ENCODE measurements at places on chromosomes 1 and 21.

DNA sequence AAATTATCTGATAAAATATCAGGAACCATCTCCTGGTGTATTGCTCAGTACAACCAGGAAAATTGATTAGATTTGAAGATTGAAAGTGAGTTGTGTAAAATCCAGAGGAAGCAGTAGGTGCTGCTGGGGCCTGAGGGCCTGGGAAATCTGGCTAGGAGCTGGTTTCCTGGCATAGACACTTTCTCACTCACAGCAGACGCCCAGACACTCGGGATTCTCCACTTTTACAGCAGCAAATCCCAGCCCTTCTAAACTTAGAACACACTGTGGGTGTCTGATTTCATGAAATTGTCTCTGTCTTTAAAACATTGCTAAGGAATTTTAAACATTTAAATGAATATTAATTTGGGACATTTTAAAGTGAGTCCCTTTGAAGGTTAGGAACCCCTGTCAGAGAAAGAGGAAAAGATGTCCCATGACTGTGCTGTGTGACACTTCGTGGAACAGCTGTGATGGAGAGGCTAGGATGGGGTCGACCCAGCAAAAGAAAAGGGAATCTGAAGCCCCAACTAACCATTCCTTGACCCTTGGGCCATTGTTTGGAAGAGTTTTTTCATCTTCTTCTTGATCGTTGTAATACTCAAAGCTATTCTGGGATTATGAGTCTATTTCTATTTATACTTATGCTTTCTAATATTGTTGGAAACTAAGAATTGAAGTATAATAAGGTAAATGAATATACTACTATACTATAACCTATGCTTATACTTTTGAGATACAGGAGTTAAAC, 49.0 kb upstream of the VAMP3 start:
- no peak for DNase-seq

DNA sequence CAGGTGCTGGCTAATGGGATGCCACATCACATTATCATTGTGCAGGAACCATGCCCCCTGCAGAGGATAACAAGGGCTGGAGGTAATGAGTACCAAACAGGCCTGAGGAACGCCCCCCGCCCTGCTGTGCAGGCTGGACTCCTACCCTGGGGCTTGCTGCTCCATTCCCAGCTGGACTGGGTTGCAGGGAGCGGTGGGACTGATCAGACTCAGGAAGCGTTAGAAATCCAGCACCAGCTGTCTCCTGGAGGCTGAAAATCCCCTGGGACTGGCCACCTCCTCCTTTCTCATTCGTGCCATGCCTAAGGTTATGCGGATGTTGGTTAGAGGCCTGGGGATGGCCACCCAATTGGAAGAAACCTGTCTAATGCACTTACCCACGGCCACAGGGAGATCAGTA, 36.9 kb upstream of the POU3F1 start:
- peak; percentile 82 for DNase-seq

DNA sequence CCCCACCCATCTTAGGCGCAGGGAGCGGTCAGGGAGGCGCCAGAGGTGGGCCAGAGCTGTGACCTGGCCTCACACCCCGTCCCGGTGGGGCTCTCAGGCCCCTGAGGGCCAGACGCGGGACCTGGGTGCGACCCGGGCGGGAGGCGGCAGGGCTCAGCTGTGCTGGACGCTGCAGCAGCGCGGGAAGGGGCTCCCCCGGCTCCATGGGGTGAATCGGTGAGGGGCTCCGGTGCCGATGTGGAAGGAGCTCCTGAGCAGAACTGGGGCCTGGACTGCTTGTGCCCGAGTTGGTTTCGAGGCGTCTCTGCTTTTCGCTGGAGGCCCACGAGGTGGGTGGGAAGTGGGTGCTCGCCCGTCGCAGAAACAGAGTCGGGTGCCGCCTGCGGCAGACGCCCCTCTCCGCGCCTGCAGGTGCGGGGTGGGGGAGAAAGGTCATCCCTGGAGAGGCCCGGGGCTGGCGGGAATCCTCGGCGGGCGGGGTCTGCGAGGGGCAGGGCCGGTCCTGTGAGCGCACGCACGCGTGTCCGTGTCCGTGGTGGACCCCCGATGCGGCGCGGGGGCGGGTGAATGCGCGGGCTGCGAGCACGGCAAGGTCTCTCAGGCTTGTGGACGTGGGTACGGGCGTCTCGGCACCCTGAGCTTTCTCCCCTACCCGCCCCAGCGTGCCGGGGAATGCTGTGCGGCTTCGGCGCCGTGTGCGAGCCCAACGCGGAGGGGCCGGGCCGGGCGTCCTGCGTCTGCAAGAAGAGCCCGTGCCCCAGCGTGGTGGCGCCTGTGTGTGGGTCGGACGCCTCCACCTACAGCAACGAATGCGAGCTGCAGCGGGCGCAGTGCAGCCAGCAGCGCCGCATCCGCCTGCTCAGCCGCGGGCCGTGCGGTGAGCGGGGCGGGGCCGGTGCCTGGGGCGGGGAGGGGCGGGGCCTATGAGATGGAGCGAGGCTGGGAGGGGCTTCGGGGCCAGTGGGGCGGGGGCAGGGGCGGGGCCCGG, 20.4 kb downstream of the AGRN start:
- peak; percentile 75 for DNase-seq

GRCh38 chr21:36769051-36769839, 70.3 kb downstream of the SIM2 start:
- no peak for DNase-seq

DNA sequence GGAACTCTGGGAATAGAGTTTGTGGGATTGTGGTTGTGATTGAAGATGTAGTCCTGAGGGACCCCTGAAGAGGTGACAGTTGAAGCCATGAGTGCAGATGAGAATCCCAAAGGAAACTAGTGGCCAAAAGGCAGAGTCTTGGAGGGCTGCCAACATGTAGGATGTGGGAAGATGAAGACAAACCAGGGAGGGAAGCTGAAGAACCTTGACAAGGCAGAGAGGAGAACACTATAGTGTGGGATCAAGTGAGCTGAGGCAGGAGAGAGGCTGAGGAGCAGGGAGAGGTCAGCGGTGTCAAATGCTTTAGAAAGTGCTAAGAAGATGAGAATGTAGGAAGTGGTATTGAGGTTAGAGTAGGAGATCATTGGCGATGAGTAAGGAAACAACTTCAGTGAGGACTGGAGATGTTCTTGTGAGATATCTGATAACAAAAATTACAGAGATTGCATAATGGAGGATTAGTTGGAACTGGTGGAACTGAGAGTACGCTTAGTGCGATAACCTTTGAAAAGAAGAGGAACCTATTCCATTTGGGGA, 88.5 kb upstream of the VCAM1 start:
- no peak for DNase-seq

- DNase-seq: no peak
Observed at GRCh38 chr1:200150006-200150405, 122.5 kb downstream of the NR5A2 start.

DNA sequence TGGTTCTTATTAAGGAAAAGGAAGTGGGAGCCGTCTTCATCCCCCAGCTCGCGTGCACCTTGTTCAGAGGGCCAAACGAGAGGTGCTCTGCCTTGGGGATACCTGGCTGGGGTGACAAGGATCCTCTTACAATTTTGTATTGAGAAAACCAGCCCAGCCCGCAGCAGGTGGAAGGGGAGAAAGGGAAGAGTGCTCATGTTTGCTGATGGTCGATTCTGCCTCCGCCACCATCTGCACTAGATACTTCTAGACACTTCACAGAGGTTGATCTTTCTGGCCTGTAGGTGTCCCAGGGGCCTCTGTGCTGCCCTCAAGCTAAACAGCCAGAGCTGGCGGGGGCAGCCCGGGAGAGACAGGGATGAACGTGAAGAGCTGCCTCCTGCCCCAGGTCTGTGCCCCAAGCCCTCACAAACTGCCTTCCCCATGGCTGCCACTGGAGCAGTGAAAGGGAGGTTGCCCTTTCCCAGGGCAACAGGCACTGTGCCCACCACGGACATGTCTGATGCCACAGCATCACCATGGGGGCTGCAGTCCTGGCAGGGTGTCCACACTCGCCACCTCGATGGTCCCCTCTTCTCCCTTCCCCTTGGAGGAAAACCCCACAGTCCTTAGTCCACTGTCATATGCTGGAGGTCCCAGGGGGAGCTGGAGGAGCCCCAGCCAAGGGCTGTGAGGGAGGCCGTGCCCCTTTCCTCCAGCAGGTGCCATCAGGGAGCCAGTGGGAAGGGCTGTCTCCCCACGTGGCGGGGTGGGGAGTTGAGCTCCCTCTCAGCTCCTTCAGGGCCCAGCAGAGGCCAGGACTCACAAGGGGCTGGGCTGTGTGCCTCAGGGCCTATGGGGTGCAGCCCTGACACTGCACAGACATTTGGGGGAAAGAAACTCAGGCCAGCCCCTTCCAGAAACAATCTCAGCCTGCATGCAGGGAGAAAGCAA, 8.1 kb downstream of the ADPRS start:
- DNase-seq: no peak

- DNase-seq: no peak
Observed at GRCh38 chr1:25246600-25247023, 642 bp downstream of the RSRP1 start.

GRCh38 chr1:206658264-206658980, 23.1 kb downstream of the DYRK3 start:
- peak; percentile 75 for DNase-seq

GRCh38 chr1:32693455-32694174, 9.0 kb downstream of the SYNC start:
- no peak for DNase-seq

DNA sequence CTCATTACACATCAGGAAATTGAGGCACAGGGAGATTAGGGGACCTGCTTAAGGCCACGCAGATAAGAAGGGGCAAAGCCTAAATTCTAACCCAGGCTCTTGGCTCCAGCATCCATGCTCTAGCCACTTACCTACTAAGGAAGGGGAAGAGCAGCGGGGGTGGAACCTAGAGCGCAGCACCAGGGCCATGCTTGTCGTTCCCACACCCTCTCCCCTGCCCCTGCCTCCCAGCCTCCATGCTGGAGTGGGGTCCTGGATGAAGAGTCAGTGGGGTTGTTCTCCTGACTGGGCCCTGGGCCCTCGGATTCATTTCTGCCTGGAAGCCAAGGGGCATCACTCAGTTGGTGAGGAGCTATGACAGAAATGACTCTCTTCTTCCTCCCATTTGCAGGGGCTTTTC, 133.3 kb downstream of the FOXD2 start:
- no peak for DNase-seq

- DNase-seq: no peak
Observed at GRCh38 chr1:56135864-56136147, 443.6 kb downstream of the PLPP3 start.

GRCh38 chr1:6128276-6129081, 51.6 kb downstream of the CHD5 start:
- DNase-seq: no peak

- DNase-seq: no peak
Observed at GRCh38 chr1:26360807-26361604, 7.1 kb upstream of the CRYBG2 start.

DNA sequence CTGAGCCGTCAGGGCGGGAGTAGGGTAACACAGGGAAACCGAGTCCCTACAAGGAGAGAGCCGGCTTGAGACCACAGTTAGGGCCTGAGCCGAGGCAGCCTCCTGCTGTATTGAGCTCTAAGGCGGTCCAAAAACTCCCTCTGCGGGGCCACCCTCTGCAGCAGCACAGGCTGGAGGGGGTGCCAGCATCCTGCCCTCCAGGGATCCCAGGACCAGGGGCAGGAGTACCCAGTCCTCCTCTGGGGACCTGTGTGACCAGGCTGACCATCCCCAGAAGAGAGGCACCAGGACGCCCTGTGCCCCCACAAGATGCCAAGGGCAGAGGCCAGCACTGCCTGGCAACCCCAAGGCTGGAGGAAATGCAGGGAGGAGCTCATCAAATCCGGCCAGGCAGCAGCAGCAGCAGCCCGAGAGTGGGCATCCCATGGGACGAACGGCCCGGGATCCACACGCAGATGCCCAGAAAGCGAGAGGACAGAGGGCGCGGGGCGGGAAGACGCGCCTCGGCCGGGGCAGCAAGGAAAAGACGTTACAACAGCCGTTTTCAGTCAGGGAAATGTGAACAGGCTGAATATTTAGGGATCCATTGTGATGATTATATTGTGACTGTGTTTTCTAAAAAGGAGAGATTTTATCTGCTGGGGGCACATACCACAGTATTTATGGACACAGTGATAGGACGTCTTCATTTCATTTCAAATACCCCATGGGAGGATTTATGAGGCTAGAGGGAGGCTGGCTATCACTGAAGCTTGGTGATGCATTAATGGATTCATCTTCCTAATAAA, 57.1 kb upstream of the COL18A1 start:
- DNase-seq: peak; percentile 39

GRCh38 chr1:180915426-180915965, 2.8 kb downstream of the KIAA1614 start:
- DNase-seq: no peak

DNA sequence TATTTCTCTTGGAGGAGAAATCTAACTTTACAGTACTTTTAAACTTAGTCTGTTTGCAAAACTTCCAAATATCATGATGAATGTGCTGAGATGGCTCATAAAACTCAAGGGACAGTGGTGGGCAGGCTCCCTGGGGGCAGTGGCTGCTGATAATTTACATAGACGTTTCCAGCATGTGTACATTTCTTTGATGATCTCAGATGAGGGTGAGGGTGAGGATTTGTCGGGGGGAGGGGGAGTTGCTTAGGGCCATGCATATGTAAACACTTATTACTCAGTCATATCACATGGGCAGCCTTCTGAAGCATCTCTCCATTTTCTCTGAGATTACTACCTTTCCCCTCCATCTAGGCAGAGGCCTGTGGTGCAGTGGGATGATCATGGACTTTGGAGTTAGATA, 152.9 kb upstream of the HMGB4 start:
- DNase-seq: no peak

DNA sequence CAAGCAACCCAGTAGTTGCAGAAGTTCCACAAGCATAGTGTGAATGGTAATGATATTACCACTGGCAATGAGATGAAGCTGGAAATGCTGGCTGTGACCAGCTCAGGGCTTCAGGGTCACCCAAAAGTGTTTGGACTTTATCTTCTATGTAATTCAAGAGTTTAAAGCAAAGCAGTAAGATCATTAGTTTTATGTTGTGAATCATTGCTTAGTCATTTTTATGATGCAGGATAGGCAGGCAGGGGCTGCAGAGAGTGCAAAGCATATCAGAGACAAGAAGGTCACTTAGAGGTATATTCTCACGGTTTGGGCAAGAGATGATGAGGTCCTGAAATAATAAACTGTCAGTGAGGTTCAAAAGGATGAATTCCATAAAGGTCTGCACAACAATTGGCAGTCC, 147.4 kb downstream of the OLFM3 start:
- DNase-seq: no peak

DNA sequence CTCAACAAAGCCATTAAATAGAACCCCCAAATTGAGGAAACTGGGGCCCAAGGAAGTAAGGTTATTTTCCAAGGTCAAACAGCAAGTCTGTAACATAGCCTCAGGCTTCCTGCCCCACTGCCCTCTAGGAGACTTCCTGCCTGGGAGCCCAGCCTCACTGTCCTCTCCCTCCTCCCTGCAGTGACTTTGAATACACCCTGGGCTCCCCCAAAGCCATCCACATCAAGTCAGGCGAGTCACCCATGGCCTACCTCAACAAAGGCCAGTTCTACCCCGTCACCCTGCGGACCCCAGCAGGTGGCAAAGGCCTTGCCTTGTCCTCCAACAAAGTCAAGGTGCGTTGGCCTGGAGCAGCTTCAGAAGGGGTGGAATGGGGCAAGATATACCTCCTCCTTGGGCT, 18.3 kb downstream of the GRHL3 start:
- no peak for DNase-seq

GRCh38 chr1:26119892-26120608, 8.4 kb downstream of the PDIK1L start:
- DNase-seq: no peak
